Activated CD4-positive, CD25-positive, alpha-beta regulatory T cell treated with anti-CD3 and anti-CD28 coated beads, Interleukin-2, amount 50 U/mL, for 16 hours (primary cell): ENCODE measurements at places on chromosomes 3 and 15.

GRCh38 chr3:121883507-121883906 lies 10.7 kb upstream of the SLC15A2 start:
- no peak for DNase-seq

- DNase-seq, result no peak
These were observed 12.7 kb downstream of the FAM240A start for GRCh38 chr3:46624975-46625490.

DNA sequence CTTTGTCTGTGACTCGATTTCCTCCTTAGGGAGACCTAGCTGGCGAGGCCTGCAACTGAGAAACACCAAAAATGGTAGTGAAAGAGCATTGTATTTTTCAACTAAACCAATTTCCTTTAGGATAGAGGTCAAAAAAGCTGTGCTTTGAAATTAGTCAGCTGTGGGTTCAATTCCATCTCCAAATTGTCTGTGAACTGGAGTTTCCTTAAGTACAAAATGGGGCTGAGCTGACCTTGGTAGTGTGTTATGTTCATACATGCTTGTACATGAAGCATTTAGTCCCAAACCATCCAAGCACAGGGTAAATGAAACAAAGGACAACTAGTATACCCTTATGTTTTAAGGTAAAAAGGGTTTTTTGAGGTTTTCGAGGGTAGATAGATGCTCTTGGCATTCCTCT lies 99.3 kb downstream of the RARB start:
- no peak for DNase-seq

DNA sequence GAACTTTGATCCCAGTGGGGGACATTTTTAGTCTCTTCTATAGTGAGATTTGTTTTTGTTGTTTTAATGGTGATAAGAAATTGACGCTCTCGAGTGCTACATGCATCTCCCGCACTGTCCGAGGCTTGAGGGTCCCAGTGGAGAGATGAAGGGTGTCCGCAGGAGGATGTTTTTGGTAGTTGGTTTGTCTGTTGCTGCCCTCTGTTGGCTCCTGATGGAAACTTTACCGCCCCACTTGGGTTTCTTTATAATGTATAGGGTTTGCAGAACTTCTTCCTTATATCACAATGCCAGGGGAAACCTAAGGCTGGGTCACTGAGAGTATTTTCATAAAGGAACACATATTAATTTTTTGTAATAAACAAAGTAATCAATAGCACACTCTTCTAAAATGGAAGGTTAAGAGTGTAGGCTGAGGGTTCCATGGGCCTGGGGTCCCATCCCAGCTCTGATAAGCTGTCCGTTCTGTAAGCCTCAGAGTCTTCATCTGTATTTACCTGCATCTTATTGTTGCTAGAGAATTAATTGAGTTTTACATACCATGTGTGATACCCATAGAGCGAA lies 185.3 kb upstream of the FEZF2 start:
- no peak for DNase-seq

- no peak for DNase-seq
These were observed 47.8 kb downstream of the SLC41A3 start for GRCh38 chr3:126036056-126036549.

DNA sequence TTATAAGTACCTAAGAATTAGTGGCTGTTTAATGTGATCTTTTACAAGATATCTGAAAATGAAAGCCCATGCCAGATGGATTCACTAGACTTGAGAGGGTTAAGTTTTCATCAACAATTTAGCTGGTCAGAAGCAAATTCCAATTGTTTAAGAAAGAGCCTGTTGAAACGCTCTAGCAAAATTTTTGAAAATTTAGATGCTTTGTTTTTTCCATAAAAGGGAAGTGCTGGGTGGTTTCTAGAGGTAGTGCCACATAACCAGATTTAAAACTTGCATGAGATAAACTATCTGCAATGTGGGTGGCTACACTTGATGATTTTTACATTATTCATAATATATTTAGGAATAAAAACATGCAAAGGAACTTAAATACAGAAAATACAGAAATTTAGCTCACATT lies 48.5 kb upstream of the SKIL start:
- no peak for DNase-seq

- DNase-seq, result no peak
These were observed 400.9 kb downstream of the TBL1XR1 start for GRCh38 chr3:176796371-176796770.

DNA sequence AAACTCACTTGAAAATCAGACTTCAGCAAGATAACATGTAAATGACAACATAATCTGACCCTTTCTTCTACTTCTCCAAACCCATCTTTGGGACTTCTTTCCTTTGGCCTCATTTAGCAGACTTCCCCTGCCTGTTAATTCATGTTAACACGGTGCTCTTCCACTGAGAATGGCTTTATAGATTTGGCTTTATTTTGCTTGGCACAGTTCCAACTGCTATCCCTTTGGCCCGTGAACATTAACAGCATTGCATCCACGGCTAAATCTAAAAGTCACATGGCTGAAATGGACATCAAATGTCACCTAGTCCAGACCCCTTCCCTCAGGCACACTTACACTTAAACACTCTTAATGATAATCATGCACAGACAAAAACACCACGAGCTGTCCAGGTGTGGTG lies 3.8 kb downstream of the ZMAT3 start:
- DNase-seq, result no peak

DNA sequence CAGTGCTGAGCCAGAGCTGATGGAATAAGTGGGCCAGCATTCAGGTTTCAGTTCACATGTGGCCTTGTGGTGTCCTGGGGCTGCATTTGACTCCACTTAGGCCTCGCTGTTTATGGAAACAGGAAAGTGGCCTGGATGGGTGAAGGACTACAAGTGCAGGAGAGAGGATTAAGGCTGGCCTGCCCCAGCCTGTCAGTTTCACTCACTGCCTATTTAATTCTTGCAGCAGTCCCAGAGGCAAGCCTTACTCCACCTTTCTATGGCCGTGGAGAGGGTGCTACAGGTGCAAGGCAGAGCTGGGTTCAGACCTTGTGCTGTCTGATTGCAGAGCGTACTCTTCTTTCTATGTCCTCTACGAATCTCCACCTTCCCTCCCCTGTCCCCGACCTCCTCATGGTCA lies 37.7 kb downstream of the ABHD17C start:
- no peak for DNase-seq
